Spleen (tissue), 13 donors: ENCODE measurements at places on chromosomes 3 and 15. TPM values are rescaled to one million over a fixed set of nuclear protein-coding genes. Genes with fewer than 3 reads are reported as not detected.

DNA sequence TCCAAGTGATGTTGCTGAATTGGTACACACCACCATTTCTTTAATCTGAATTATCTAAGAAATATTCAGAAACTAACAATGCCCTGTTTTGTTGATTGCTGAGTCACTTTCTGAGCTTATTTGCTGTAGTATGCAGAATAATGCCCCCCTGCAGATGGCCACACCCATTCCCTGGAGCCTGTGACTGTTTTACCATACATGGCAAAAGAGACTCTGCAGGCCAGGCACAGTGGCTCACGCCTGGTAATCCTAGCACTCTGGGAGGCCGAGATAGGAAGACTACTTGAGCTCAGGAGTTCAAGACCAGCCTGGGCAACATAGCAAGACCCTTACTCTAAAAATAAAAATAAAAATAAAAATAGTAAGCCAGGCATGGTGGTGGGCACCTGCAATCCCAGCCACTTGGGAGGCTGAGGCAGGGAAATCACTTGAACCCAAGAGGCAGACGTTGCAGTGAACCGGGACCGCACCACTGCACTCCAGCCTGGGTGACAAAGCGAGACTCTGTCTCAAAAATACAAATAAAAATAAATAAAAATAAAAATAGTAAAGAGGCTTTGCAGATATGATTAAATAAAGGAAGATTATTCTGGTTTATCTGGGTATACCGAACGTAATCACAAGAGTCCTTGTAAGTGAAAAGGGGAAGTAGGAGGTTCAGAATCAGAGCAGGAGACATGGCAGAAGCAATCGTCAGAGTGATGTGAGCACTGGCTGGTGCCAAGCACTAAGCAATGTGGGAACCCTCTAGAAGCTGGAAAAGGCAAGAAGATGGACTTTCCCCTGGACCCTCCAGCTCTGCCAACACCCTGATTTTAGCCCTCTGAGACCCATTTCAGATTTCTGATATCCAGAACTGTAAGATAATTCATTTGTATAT, 19.0 kb downstream of the PCYT1A start:
- peaks cover 9% of the 10 kb centered on the region for H3K4me1 ChIP-seq
- no peak for DNase-seq
- no peak overlapping the region for H3K4me3 ChIP-seq
- H3K36me3 ChIP-seq: peaks cover 83% of the 10 kb centered on the region
- no peak overlapping the region for H3K27ac ChIP-seq

Gene IQCH
- total RNA-seq: 1.9 TPM

DNA sequence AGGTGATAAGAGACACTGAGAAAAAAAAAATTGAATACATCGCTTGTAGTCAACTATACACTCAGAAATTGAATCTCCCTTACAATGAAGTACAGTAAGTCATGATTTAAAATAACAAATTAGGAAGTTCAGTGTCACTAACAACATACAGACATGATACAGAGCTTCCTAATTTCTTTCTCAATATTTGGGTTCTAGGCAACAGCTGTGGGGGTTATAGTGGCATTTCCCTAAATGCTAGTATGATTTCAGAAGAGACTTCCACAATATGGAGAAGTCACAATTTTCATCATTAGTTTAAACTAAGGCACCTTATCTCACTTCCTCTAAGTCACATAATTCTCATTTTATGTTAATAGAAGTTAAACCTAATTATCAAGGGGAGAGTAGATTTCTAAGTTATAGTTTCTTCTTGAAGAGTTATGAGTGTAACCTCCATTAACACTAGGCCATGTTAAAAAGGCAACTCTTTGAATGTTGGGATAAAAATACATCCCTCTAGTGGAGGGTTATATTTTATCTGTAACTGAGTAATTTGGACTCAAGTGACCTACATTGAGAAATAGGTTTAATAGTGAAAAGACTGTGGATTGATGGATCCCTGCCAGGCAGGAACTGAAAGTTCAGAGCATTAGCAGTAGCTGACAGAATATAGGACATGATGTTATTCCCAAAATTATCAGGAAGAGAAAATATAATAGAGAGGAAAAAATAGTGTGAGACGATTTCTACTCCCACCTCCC, 286.0 kb upstream of the SUCLG2 start:
- no peaks in the 10 kb centered on the region for H3K36me3 ChIP-seq
- H3K4me3 ChIP-seq: no peak overlapping the region
- no peak overlapping the region for H3K27ac ChIP-seq
- DNase-seq: no peak
- H3K4me1 ChIP-seq: no peaks in the 10 kb centered on the region

DNA sequence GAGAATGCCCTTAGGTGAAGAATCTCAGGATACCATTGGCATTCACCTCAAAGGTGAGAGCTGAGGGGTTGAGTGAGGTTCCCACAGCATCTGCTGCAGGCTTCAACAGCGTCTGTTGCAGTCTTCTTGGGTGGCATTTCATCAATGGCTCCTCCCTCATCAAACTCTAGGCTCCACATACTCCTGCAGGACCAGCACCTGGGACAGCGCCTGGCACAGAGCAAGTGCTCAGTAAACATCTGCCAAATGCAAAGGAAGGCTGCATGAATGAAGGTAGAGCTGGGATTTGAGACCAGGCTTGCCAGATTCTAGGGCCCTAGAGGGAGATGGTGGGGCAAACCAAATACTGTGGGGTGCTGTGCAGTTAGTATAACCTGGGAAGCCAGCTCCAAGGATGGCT, 9.6 kb downstream of the TRH start:
- H3K4me3 ChIP-seq: no peak overlapping the region
- no peak overlapping the region for H3K27ac ChIP-seq

GRCh38 chr3:8986741-8987140, 23.5 kb upstream of the RAD18 start:
- DNase-seq: peak; percentile 47
- H3K27me3 ChIP-seq: no peaks in the 10 kb centered on the region
- no peak overlapping the region for H3K27ac ChIP-seq
- no peaks in the 10 kb centered on the region for H3K4me1 ChIP-seq

GRCh38 chr15:31346367-31347066, 19.9 kb downstream of the KLF13 start:
- peak overlapping the region; percentile 26 for H3K4me3 ChIP-seq
- peaks cover 100% of the 10 kb centered on the region for H3K4me1 ChIP-seq
- peak; percentile 82 for DNase-seq
- no peaks in the 10 kb centered on the region for H3K36me3 ChIP-seq
- H3K27me3 ChIP-seq: no peaks in the 10 kb centered on the region

DNA sequence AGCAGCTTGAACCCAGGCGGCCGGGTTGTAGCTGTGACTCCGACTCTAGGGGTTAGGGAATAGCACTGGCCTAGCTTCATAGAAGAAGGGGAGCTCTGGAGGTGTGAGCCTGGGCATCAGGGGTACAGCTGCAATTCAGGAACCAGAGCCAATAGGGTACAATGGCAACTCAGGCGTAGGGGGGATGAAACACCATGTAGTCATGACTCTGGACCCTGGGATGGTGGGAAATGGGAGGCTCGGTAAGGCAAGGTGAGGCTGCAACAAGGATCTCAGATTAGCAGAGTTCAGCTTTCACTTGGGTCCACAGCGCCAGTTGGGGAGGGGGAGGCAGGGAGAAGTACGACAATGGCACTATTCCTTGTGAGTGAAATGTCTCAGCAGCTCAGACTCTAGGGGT, 210.2 kb upstream of the LYSMD4 start:
- no peaks in the 10 kb centered on the region for H3K27me3 ChIP-seq
- H3K4me3 ChIP-seq: no peak overlapping the region
- H3K27ac ChIP-seq: no peak overlapping the region
- DNase-seq: no peak
- no peaks in the 10 kb centered on the region for H3K36me3 ChIP-seq

DNA sequence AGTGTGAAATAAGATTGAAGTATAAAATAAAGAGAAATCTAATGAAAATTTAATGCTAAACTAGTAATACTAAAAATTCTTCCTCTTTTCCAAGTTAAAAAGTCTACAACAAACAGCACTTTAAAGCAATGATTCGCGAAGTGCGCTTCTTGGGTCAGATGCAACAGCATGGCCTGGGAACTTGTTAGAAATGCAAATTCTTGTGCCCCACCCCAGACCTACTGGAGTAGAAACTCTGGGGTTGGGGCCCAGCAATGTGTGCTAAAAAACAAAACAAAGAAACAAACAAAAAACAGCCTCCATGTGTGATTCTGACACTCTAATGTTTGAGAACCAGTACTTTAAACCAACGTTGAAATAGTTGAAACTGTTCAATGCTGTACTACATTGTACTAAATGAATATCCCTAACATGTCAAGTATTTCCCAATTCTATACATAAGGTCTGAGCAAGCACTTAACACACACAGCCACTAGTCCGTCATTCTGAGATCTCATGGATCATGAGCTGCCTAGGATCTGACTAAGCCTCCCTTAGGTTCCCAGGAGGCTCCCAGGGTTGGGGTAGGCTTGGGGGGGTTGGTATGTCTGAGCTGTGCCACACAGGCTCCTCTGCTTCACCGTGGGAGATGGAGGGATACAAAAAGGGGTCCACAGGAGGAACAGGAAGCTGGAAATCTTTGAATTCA, 6.1 kb downstream of the RASGRP1 start:
- no peak overlapping the region for H3K27ac ChIP-seq
- no peaks in the 10 kb centered on the region for H3K36me3 ChIP-seq
- H3K4me1 ChIP-seq: peaks cover 14% of the 10 kb centered on the region
- H3K4me3 ChIP-seq: no peak overlapping the region
- no peaks in the 10 kb centered on the region for H3K27me3 ChIP-seq
